ENCODE measurements at places on chromosomes 7 and 10.

DNA sequence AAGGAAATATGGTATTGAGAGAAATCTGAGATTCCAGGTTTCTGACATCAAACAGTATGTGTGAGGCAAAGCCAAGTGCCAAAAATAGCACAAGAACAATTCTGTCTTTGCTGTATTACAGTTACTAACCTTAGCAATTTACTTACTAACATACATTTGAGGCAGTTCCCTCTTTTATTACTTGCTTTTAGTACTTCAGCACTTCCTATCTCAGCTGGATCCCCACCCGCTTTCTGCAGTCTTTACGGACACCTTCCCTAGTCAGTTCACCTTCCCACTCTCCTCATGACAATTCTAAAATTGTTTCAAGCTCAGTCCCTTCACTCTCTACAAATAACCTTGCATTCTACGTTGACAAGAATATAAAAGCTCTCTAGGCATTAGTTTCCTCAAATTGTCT lies 79.2 kb downstream of the ELAPOR2 start:
- no peak for DNase-seq

DNA sequence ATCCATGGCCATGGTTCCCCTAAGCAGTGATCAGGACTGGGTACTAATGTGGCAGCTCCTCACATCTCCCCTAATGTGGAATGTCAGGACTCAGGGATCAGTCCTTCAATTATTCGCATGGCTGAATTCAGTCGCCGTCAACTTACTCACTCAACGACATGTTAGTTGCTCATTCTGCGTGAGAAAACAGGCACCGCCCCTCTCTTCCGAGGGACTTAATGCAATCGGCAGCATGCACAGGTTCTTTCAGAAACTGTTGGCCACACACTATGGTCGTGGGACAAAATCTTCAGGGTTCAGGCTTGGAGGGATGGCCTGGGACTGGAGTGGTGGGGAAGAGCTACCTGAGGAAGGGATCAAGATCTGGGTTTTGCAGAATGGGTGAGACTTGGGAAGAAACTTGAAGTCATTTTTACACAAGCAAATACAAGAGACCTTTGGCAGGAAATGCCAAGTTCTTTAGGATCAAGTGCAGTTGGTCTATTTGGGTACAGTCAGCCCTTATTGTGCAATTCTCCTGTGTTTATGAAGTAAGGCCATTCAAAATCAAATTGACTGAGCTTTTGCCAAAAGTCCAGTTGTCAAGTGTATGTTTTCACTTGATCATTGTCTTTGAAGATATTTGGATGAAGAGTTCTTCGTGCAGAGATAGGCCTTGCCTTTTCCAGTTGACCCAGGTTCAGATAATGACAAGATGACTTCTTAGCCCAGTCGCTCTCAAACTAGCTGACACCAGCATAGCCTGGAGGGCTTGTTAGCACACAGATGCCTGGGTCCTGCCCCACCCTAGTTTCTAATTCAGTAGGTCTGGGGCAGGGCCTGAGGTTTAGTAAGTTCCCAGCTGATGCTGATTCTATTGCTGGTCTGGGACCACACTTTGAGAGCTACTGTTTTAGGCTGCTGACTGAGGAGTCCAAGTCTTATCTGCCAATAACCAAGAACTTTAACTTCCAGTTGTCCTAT lies 48.5 kb downstream of the LRRC18 start:
- DNase-seq: no peak

DNA sequence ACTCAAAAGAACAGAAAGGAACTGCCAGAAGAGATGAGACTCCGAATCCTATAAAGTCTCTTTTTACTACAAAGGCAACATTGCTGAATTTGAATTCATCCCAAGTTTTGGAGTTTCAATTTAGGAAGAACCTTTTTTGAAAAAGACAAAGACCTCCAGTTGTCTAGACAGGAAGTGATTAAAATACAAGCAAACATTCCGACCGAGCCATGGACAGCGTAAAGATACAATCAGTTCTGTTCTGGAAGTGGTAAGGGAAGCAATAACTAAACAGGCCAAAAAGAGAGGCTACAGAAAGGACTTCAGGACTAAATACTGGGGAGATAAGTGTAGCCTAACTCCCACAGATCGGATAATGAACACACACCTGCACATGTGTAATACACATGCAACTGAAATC lies 101.0 kb downstream of the SMURF1 start:
- no peak for DNase-seq

DNA sequence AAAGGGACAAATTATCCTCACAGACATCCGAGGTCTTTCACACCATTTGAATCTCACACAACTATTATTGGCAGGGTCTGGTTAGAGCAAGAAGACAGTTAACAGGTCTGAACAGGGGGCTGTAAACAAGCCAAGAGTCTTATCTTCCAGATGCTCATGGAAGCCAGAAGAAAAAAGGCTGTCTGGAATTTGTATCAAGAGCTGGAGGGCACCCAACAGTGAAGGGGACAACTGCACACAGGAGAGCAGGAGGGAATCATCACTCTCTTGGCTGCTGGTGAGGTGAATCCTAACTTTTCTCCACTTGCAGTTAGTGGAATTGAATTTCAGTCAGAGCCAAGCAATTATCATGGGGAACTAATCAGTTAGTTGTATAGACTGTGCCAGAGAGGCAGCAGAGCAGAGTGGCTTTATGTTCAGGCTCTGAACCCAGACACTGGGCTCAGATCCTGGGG lies 880.2 kb upstream of the AUTS2 start:
- DNase-seq: no peak

DNA sequence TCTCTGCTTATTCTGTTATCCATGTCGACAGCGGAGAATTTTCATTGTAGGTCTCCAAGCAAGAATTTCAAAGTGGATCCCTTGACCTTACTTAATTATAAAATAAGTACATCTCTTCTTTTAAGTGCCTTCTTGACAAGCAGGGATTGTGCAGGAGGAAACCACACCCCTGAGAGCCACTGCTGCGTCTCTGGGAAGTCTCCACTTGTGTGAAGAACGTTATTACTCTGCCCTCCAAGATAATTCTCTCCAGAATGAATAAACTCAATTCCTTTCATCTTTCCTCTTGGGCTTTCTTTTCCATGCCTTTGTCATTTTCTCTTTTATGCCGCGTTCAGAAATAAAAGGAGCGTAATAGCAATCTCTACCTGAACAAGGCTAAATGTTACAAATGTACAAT lies 1030.9 kb upstream of the LRRTM3 start:
- no peak for DNase-seq

DNA sequence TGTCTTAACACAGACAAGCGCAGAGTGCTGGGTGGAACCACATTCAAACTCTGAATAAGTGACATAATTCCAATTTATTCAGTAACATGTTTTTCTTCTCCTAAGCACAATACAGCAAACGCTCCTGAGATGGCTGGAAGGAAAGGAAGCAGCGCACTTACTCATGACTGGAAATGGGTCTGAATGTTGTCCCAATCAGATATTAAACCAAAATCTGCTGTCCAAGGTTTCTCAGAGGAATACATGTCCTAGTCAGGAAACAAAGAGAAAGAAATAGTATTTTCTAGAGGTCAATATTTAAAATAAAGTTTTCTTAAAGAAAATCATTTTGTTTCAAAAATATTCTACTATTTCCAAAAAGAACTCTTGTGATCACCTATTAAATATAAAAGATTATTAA lies 14.0 kb downstream of the USP6NL start:
- DNase-seq: no peak

DNA sequence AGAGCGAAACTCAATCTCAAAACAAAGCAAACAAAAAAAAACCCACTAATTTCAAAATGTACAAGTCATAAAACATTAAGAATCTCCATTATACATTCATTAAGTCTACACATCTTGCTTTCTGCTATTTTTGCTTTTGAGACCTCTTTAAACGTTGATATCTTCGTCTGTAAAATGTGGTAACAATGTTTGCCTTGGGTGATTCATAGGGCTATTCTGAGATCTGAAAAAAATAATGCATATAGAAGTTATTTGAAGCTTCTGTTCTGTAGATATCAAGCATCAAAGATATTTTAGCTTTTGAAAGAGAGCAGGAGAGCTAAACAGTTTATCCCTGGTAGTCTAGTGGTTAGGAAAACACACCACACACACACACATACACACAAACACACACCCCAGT lies 158.1 kb upstream of the PLXDC2 start:
- no peak for DNase-seq

DNA sequence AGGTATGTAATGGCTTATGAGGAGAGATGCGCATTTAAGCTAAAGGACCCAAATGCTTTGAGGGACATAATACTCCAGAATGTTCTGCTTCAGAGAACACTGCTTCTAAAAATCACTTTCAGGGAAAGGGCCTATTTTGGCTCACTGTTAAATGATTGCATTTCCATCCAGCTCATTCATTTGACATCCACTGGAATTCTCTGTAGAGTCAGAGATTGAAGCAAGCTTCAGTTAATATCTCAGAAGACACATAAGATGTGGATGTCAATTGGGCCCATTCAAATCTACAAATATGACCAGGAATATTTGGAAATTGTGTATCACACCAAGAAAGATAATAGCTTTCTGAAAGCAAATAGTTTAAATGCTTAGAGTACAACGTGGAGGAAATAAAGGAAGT lies 209.9 kb upstream of the VSTM2A start:
- DNase-seq: no peak
